ENCODE measurements at places on chromosomes 6 and 20.

DNA sequence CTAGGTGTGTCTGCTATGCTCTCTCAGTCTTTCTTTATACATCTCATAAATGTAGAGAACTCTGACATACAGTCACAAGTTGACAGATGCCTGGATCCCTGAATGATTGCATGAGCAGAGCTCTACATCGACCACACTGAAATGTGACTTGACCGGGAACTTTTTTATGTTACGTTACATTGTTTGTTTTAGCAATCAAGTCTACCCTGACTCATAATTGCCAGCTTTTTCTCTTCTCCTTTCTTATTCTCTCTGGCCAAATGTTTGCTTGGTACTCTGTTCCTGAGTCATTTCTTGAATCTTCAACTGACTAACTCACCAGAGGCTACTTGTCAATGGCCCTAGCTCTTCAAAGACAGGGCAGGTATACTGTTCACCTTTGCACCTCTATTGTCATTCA lies 213.6 kb upstream of the DTNBP1 start:
- DNase-seq, result no peak

DNA sequence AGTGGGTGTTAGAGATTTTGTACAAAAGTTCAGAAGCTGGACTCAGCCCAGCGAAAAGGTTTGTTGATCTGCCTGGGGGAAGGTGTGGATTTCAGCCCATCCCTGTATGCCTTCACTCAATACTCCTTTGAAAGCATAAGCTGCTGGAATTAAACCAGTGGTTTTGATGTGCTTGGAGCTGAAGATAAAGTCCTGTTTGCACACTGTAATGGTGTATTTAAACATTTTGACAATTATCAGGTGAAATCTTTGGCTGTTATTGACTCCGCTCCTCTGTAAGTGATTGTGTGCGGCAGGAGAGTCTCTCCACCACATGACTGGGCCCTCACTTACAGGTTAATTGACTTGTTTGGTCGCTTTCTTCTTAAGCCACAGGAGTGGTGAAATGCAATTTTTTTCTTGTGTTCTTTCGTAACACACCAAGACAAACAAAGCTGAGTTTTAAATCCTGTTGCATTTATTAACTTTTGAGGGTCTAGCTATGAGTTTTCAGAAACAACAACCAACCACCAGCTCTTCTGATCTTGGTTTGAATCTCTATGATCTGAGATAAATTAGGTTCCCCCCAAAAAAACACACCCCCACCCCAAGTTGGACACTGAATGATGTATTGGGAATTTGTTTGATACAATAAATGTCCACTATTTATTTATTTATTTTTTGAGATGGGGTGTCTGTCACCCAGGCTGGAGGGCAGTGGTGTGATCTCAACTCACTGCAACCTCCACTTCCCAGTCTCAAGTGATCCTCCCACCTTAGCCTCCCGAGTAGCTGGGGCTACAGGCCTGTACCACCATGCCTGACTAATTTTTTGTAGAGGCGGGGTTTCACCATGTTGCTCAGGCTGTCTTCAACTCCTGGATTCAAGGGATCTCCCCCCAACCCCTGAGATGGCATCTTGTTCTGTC lies 46.3 kb upstream of the NCOA3 start:
- no peak for DNase-seq

DNA sequence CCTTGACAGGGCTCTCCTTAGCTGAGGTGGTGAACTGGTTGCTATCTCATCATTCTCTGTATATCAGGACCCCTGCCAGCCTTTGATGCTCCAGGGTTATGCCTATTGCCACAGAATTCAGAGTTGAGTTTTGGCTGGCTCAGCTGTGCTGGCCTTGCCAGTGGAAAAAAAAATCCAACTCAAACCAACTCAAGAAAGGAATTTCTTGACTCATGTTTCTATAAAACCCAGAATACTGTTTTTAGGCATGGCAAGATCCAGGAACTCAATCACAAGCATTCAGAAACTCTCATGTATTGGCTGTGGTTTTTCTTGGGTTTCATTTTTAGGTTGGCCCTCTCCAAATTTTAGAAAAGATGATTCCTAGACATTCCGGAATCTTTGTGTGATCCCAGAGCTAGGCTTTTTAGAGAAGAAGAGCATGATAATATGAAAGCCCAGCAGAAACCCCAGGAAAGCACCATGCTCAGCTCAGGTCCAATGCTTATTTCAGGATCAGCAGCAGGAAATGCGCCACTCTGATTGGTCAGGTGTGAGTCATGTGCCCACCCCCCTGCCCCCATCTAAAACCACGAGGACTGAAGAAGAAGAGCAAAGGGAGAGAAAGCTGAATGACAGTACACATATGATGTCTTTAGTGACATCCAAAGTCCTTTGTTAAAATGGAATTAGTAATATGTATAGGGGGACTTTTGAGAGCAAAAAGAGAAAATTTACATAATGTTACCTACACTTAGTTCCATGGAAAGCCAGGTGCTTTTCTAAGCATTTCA lies 122.9 kb downstream of the RNF144B start:
- no peak for DNase-seq

DNA sequence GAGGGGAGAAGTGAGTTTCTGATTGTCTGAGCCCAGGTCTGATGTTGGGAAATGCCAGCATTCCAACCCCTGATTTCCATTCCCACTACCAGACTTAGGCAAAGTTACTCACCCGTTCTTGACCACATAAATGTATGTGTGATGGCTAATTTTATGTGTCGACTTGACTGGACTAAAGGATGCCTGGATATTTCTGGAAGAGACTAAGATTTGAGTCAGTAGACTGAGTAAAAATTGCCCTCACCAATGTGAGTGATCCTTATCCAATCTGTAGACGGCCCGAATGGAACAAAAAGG lies 95.8 kb upstream of the TAB2 start:
- DNase-seq, result no peak

- DNase-seq, result no peak
These were observed 749.7 kb downstream of the MAFB start for GRCh38 chr20:39939241-39939865.

DNA sequence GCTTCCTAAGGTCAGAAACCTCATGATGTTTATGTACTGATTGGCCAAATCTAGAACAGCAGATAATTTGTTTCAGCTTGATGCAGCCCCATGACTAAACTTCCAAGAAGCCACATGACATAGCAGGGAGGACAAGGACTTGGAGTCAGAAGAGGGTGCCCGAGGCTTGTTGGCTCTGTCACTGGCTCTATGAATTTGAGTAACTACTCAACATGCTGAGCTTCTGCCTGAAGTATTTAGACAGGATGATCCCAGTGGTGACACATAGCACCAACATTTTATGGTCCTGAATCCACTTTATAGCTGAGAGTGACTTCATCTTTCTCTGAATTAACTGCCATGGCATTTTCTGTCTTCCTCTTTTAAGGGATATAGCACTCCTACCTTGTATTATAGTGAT lies 13.5 kb upstream of the TBX18 start:
- DNase-seq, result no peak

DNA sequence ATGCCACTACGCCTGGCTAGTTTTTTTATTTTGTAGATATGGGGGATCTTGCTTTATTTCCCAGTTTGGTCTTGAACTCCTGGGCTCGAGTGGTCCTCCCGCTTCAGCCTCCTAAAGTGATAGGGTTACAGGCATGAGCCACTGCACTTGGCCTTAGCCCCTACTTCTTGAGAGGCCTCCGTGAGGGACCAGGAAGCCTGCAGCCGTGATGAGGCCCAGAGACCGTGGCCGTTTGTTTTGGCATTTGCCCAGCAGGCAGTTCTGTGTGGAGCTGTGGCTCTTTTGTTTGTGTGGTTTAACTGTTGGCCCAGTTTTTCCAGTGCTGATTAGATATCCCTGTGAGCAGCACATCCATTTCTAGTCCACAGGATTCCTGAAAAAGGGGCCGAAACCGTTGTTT lies 39.8 kb downstream of the SRSF3 start:
- no peak for DNase-seq

DNA sequence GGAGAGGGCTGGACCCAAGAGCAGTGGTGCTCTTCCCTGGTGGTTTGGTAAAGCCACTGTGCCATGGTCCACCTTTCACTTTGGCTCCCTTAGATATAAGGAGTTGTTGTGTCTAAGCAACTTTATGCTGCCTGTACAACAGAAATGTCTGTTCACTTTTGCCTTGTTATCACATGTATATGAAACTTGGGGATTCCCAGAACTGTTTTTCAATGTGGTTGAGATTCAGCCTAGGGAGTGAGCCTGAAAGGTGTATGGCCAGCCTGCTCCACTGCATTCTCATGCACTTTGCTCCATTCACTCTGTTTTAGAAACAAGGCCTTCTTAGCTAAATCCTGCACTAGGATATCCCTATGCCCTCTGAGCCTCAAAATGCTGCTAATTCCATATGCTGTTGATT lies 234.5 kb upstream of the THEMIS start:
- DNase-seq, result no peak

DNA sequence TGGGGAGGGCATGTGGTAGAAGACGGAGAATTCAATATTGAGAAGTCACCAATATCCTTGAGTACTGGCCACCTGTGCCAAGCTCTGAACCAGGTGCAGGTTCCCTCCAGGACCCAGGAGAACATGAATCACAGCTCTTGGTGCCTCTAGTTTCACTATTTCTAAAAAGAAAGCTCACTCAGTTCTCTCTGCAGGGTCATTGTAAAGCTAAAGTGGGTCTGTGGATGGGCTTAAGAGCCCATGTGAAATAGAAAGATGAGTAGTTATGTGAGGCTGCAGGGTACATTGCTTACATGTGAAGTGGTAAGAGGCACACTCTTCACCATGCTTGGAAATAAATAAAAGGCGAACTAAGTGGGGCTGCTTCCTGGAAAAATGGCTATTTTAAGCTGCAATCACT lies 43.6 kb downstream of the ZNF831 start:
- DNase-seq, result no peak

- DNase-seq, result no peak
These were observed 725.5 kb downstream of the TBC1D32 start for GRCh38 chr6:120608826-120609225.

GRCh38 chr20:32960222-32960518 lies 44.1 kb downstream of the SUN5 start:
- DNase-seq, result no peak

DNA sequence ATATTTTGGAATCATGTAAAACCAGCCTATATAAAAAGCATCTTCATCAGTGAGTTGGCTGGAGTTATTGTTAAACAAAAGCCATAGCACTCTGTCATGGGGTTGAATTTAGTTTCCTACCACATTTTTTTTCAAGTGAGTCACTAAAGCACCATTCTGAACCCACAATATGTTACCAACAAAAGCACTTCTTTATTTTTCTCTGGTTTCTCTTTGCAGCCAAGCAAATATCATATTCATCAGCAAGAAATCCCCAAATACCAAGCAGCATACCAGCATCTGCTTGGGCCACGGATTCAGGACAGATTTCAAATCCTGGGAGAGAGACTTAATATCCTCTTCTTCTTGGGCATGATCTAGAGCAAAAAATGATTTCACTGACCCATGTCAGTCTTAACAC lies 441.4 kb downstream of the BCKDHB start:
- no peak for DNase-seq
